ENCODE measurements at places on chromosomes 12 and 14.

DNA sequence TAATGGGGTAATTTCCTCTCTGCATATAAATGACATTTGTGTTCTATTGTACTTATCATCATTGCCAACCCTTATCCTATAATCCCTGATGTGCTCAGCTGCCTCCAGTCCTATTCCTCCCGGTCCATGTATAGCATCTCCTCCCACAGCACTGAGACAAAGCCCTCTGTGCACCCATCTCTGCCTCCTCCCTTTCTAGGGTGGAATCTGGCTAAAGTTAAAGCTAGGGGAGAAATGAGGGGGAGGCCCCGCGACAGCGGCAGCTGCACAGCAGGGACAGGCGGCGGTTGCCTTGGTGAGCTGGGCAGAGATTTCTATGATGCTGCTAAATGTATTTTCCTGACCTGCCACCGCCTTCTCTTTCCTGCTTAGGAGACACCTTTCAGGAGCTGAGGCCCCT, 12.8 kb upstream of the ZDHHC22 start:
- DNase-seq = no peak

GRCh38 chr14:49033131-49033530, 553.0 kb downstream of the RPS29 start:
- DNase-seq = no peak

- no peak for DNase-seq
Measured at GRCh38 chr14:24483604-24484252, 24.3 kb downstream of the CMA1 start.

GRCh38 chr14:76081642-76082041, 70.1 kb upstream of the GPATCH2L start:
- DNase-seq = no peak

DNA sequence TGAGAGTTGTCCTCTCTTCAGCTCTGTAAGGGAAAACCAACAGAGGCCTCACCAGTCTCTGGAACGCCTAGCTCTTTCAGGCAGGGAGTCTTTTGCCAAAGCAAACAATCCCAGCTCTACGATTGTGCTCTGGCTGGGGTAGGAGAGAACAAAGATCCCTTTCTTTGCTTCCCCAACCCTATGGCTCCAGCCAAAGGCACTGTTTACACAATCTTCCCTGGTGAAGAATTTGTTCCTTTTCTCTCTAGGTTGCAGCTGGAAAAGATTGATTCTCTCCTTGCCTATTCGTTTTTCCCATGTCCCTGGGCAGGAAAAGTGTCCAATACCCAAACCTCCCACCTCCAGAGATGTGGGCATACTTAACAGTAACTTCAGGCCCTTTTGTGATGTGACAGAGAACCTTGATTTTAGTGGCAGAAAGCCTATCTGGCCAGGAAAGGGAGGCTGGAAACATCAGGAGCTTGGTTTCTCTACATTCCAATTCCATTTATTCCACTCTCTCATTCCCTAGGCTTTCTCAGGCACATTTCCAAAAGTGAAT, 16.8 kb downstream of the ATP5MC2 start:
- DNase-seq = peak; percentile 87

DNA sequence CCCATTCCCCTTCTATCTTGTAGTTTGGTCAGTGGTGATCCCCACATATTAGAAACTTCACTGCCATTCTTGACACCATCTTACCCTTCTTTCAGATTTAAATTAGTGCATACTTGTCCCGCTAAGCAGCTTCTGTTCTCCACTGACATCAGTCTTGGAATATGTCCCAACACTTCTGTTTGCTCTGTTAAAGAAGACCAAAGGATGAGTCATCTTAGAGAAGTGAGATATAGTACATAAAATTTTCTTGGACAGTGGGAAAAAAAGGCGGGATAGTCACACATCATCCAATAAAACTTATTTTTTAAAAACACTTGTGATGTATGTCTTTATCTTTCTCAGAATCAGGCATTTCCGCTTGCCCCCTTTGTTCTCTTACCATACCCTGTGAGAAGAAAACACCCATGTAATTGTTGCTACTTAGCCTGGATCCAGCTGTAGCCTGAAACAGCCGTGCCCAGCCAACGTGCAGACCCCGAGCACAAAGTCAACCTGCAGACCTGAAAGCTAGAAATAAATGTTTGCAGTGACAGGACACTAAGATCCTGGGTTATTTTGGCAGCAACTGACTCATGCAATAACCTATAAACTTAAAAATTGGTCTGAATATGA, 100.1 kb upstream of the PDE3A start:
- DNase-seq = no peak

DNA sequence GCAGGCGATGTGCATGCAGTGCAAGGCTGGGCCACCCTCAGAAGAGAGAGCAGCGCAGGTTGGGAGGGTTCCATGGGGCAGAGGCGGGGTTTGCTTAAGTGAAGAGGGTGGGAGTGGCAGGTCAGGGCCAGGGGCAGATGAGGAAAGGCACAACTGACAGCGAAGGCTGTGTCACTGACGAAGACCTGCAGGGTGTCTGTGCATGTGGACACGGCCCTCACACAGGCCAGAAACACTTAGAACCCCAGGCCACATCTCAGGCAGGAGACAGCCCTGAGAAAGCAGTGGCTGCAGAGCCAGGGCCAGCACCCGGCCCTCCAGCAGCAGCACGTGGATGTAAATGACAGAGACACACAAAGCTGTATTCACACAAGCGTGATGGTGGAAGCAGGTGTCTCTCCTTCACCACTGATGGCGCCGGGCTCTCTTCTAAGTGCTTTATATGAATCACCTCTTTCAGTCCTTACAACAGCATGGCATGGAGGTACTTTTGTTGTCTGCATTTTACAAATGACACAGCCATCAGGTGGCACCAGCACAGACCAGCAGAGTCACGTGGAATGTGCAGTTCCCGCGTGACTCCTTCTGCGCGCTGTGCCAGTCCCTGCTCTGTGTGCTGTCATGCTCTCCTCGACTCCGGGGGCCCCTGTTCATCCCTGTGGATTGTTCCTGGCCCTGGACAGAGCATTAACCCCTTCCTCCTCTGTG, 54.6 kb downstream of the TSPAN11 start:
- no peak for DNase-seq

GRCh38 chr12:85775091-85775490, 61.1 kb downstream of the RASSF9 start:
- no peak for DNase-seq

GRCh38 chr12:6407236-6407954, 23.4 kb downstream of the LTBR start:
- no peak for DNase-seq

DNA sequence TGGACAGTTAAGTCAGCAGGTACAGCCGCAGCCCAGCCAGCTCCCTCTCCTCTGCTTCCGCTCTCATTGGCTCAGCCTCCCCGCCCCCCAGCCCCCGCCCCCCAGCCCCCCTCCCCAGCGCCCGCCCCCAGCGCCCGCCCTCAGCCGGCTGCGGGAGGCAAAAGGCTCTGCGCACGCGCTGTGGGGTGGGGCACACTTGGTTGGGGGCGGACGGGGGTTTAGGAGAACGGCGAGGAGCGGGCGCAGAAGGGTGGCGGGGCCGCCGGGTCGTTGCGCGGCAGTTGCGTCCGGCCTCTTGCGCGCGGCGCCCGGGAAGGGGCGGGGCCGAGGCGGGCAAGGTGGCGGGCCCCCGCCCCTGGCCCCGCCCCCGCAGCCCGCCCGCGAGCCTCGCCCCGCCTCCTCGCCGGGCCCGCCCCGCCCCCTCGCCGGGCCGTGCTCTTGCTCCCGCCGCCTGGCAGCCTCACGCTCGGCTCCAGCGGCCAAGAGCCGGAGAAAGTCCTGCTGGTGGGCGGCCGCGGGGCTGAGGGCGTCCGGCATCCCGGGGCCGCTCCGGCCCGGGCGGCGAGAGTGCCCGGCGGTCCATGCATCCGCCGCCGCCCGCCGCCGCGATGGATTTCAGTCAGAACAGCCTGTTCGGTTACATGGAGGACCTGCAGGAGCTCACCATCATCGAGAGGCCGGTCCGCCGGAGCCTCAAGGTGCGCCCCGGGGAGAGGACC, at the start of gene PPP4R4:
Gene PPP4R4, plus strand, starts transcription at position 438 of the 719 bp plus-strand sequence. Its CDS starts 144 bp downstream, at position 582.
- peak; percentile 94 for DNase-seq

GRCh38 chr14:93083917-93084316, 31.8 kb downstream of the ITPK1 start:
- DNase-seq = no peak

DNA sequence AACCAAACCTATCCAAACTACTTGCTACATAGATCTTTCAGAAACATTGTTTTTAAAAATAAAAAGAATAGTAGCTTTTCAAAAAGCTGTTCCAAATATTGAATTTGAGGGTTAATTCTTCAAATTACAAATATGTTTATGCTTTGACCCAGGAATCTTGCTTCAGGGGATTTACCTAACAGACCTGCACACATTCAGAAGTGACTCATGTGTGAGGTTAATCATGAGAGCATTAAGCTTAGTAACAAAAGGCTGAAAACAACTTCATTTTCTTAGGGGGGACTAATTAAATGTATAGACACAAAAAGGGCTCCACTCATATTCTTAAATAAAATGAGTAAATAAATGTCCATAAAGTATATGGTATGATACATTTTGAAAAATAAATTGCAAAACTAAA, 672.4 kb upstream of the FLRT2 start:
- no peak for DNase-seq

DNA sequence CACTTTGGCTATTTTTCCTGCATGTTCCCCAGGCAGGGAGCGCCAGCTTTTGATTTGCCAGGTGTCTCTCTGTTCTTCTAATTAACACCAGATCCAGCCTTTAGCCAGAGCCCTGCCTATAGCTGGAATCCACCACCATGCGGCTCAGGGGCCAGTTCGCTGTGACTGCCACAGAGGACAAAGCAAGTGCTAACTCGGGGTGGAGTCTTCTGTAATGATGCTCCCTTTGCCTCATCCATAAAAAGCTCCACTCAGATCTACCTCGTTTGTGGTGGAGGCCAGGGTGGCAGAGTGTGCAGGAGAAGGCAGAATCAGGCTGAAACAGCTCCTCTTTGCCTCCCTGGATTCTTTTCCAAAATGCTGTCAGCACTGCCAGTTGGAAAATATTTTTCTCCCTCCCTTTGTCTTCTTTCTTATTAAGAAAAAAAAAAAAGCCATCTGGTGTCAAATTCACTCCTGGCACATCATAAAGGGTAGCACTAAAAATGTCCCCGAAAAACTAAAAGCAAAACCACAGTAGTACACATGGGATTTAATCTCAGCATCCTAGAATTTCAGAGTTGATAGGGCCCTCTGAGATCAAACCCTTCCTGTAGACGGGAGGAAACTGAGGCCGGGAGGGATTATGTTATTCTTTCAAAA, 18.0 kb upstream of the CTDSP2 start:
- DNase-seq = peak; percentile 67

GRCh38 chr12:26077915-26078702, 46.7 kb downstream of the BHLHE41 start:
- DNase-seq = no peak

- DNase-seq = no peak
Measured at GRCh38 chr12:15829255-15829654, 40.1 kb upstream of the EPS8 start.

GRCh38 chr12:24797901-24798300, 151.0 kb downstream of the BCAT1 start:
- DNase-seq = no peak

DNA sequence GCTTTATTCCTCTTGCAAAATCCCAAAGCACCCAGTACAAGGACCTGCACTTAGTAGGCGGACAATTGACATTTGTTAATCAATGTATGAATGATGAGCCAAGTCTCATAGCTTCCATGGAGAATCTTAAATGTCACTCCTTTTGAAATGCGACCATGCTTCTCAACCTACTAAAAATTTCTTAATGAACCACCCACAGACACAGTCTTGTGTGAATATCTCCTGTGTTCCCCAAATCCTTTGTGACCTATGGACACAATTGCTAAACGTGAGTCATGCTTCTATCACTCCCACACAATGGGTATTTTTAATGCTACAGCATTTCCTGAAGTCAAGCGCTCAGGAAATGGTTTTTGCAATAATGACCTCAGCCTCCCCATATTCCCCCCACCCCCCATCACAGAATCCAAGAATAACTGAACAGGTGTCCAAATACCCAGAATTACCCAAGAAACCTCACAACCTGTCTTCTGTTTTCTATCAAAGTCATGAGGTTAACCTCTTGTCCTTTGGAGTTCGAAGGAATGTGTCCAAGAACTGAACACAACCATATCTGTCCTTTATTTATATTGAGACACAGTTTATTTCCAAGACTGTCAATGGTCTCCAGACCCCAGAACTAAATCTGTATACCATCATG, 163.6 kb upstream of the PLEKHG7 start:
- DNase-seq = peak; percentile 61

GRCh38 chr14:82565825-82566224, 1032.2 kb upstream of the SEL1L start:
- DNase-seq = no peak

- no peak for DNase-seq
Measured at GRCh38 chr12:56126732-56127239, 1.3 kb upstream of the ESYT1 start.
